ENCODE measurements at places on chromosomes 12 and 14.

- no peak for ATAC-seq
Measured at GRCh38 chr12:68465227-68465626, 133.1 kb upstream of the MDM1 start.

DNA sequence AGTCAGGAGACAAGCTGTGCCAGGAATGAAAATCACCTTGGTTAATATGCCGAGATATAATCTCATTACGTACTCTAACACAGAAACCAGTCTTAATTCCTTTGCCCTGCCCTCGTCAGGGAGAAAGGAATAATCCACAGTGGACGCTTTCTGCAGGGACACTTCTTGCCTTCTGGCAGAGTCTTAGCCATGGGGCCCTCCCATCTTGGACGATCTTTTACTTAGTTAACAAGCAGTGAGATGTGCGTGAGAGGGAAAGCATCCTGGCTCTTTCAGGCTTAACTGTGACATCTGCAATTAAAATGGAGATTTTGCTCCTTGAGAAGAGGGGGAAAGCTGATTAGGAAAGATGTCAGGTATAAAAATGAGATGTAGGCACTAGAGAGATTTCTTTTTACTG, 246.4 kb downstream of the TMEM132C start:
- no peak for ATAC-seq

DNA sequence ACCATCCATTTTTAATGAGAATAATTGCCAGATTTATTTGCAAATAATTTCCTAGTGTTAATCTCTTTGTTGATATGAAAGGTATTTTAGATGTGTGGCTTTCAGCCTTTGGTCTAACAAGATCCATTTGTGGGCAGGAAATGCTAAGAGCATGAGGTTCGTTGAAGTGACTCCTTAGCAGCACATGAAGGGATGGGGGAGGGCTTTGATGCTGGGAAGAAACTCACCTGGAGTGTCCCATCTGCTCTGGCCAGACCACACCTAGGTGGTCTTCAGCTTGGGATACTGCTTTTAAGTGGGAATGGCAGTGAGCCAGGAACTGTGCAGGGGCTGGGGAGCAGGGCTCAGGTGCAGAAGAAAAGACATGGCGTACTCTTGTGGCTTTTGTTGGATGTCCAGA, 13.6 kb downstream of the SFSWAP start:
- no peak for ATAC-seq

- no peak for ATAC-seq
Measured at GRCh38 chr12:98343002-98343567, 172.3 kb upstream of the TMPO start.

- ATAC-seq = no peak
Measured at GRCh38 chr12:6532927-6533652, 1.2 kb upstream of the GAPDH start.

DNA sequence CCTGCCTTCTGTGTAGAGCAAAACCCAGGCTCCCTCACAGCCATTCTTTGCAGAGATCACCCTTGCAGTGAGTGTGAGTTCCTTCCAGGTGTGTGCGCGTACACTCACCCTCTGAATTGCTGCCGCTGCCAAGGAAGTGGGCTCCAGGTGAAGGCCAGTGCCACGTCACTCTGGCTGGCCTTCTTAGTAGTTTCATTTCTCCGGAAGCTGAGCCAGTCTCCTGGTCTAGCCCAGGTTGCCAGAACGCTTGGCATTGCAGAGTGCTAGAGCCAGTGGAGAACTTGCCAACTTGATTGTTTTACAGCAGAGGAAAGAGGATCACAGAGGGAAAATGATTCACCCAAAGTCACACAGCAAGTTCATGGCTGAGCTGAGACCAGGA, 11.0 kb downstream of the CBLN3 start:
- ATAC-seq = no peak

- ATAC-seq = peak; percentile 36
Measured at GRCh38 chr12:27975222-27976136, 2.9 kb upstream of the PTHLH start.
